Skeletal muscle cell (primary cell): ENCODE measurements at places on chromosomes 2 and 18.

GRCh38 chr2:226887940-226888339, 52.1 kb downstream of the RHBDD1 start:
- peak; percentile 43 for DNase-seq

GRCh38 chr18:57648414-57648813, 26.8 kb upstream of the NARS1 start:
- no peak for DNase-seq

GRCh38 chr2:28355521-28356094, 37.0 kb upstream of the FOSL2 start:
- DNase-seq, result no peak

- DNase-seq, result no peak
These were observed 19.4 kb downstream of the ZNF516 start for GRCh38 chr18:76475450-76476194.

- peak; percentile 8 for DNase-seq
These were observed 91.7 kb upstream of the TFCP2L1 start for GRCh38 chr2:121376535-121377250.

DNA sequence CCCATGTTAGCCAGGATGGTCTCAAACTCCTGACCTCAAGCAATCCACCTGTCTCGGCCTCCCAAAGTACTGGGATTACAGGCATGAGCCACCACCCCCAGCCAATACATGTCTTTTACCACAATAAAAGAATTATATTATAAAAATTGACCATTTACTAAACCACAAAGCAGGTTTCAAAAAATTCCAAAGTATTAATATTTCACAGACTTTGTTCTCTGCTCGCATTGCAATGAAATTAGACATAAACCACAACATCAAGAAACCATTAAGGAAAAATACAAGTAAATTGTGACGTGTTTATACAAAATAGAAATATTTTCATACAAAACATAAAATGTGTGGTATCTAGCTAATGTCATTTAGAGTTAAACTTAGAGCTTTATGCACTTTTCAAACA, 13.4 kb upstream of the MAPRE3 start:
- no peak for DNase-seq

- no peak for DNase-seq
These were observed 344.9 kb downstream of the LPIN1 start for GRCh38 chr2:12091201-12091806.
